Uterus (tissue), 4 donors: ENCODE measurements at places on chromosomes 12 and 14. TPM values are rescaled to one million over a fixed set of nuclear protein-coding genes. Genes with fewer than 3 reads are reported as not detected.

The RASAL1 gene
- 6.8 TPM for total RNA-seq

The KCNMB4 gene
- 3.2 TPM for total RNA-seq

The SIX4 gene
- 3.8 TPM for total RNA-seq

DNA sequence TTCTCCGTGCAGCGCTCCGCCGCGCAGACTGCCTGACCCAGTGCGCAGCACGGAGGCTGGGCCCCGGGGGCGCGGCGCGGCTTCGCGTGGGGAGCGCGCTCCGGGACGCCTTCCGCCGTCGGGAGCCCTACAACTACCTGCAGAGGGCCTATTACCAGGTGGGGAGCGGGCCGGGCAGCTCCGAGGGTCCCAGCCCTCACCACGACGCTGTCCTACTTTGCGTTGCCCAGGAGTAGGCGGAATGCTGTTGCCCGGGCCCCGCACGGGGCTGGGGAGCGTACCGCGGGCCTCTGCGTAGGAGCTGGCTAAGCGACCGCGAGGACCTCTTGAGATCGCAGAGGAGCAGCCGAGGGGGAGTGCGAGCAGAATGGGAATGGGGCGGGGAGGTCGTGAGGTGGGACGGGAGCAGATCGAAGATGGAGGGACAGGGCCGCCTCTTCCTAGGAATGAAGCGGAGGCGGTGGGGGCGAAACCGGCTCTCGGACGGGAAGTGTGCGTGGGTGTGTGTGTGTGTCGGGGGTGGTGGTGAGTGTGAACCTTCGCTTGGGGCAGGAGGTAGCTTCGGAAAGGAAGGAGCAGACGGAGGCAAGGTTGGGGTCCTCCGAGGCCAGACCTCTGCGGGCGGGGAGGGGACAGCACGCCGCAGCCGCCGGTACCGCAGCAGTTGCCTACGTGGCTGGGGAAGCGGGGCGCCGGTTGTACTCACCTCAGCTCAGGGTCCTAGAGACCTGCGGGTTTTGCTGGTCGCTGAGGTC, 751 bp downstream of the P3H3 start:
- H3K36me3 ChIP-seq, result no peaks in the 10 kb centered on the region
- peak overlapping the region; percentile 90 for H3K27ac ChIP-seq
- H3K27me3 ChIP-seq, result no peaks in the 10 kb centered on the region

DNA sequence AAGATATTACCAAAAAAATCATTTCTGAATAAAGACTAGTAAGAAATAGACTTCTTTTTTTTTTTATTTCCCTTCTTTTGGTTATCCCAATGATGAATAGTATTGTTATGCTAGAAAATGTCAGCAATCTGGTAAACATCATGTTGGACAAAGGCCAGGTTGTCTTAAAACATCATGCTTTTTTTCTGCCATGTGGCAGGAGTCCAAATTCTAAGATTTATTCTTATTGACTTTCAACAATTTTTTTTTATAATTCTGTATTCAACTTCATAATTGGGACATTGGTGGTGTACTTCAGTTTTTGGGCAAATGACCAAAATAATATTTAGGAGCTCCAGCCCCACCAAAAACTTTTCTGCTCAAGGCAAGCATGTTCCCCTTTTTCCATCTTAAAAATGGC, 10.5 kb downstream of the DCN start:
- no peak for DNase-seq
- peak overlapping the region; percentile 52 for H3K4me3 ChIP-seq
- H3K27me3 ChIP-seq, result no peaks in the 10 kb centered on the region
- H3K4me1 ChIP-seq, result no peaks in the 10 kb centered on the region
- no peaks in the 10 kb centered on the region for H3K36me3 ChIP-seq

GRCh38 chr12:16606201-16606849, 363 bp upstream of the LMO3 start:
- peak; percentile 68 for DNase-seq
- H3K36me3 ChIP-seq, result no peaks in the 10 kb centered on the region
- peak overlapping the region; percentile 51 for H3K4me3 ChIP-seq
- H3K4me1 ChIP-seq, result no peaks in the 10 kb centered on the region
- peak overlapping the region; percentile 94 for H3K27ac ChIP-seq

- H3K4me3 ChIP-seq, result no peak overlapping the region
- H3K27ac ChIP-seq, result no peak overlapping the region
- DNase-seq, result no peak
- H3K4me1 ChIP-seq, result no peaks in the 10 kb centered on the region
- no peaks in the 10 kb centered on the region for H3K27me3 ChIP-seq
These were observed 345.0 kb downstream of the GXYLT1 start for GRCh38 chr12:41799671-41800070.

DNA sequence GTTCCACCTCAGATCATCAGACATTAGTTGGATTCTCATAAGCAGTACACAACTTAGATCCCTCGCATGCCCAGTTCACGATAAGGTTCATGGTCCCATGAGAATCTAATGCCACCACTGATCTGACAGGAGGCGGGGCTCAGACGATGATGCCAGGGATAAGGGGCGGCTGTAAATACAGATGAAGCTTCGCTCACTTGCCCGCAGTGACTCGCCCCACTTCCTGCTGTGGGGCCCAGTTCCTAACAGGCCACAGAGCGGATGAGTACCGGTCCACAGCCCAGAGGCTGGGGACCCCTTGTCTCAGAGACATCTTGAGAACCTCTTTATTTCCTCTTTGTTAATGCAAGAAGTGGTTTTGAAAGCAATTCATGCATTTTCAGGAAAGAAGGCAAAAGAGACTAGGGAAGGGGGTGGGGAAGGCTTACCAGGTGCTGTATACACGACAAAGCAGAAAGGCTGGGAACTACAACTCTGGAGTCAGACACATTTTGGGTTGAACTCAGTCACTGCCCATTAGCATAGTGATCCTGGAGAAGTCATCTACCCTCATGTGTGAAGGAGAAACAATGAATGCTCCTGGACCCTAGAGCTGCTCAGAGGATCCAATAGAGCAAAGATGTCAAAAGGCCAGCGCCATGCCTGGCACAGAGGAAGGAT, 68.7 kb downstream of the EID3 start:
- no peak overlapping the region for H3K27ac ChIP-seq
- H3K4me1 ChIP-seq, result no peaks in the 10 kb centered on the region
- H3K27me3 ChIP-seq, result no peaks in the 10 kb centered on the region
- no peak for DNase-seq

- DNase-seq, result no peak
- no peaks in the 10 kb centered on the region for H3K27me3 ChIP-seq
- no peak overlapping the region for H3K27ac ChIP-seq
- no peaks in the 10 kb centered on the region for H3K36me3 ChIP-seq
- H3K4me1 ChIP-seq, result no peaks in the 10 kb centered on the region
These were observed 5.9 kb upstream of the A2ML1 start for GRCh38 chr12:8816448-8817050.

- no peak overlapping the region for H3K4me3 ChIP-seq
- no peaks in the 10 kb centered on the region for H3K4me1 ChIP-seq
- no peak overlapping the region for H3K27ac ChIP-seq
- no peaks in the 10 kb centered on the region for H3K27me3 ChIP-seq
- no peak for DNase-seq
These were observed 14.7 kb downstream of the CPSF6 start for GRCh38 chr12:69254046-69254445.

DNA sequence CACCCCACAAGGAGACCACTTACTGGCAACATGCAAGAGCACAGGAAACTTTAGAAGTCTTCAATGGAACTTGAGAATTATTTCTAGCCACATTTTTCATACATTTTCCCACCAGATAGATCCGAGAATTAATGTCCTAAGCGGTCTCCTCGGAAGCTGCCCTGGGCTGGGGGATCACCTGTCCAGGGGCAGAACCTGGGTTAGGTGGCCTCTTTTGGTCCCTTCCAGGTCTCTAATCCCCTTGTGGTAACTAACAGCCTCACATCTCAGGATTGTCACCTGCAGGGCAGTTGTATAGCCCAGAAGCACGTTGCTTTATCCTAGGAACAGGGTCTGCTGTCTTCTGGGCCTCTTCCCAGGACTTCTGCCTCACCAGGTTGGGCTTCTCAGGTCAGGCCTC, 38.7 kb upstream of the PRMT8 start:
- no peaks in the 10 kb centered on the region for H3K36me3 ChIP-seq
- no peaks in the 10 kb centered on the region for H3K27me3 ChIP-seq
- no peak overlapping the region for H3K27ac ChIP-seq
- no peak overlapping the region for H3K4me3 ChIP-seq
- no peak for DNase-seq
- H3K4me1 ChIP-seq, result no peaks in the 10 kb centered on the region

DNA sequence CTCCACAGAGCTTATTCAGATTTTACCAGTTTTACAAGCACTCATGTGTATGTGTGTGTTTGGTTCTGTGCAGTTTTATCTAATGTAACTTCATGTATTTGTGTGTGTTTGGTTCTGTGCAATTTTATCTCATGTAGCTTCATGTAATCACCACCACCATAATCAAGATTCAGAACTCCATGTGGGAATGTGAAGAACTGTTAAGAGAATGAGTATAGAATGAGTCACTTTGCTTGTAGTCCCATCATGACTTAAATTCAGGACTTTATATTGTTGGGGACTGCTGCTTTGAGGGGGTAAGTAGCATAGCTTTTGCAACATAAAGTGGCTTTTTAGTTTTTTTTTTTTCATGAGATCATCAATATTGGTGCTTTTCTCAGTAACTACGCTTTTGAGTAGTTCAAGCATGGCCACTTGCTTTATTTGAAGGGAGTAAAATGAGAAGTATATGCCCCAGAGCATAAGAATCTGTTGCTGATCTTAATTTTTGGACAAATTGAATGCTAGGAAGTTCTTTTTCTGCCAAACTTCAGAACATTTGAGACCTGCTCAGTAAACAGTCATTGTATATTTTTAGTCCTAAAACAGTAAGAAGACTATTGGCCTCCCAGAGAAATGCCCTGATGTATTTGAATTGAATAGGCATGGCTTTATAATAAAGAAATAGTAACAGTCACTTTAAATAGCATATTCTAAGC, 28.8 kb downstream of the PROX2 start:
- no peak for DNase-seq
- H3K36me3 ChIP-seq, result no peaks in the 10 kb centered on the region
- no peaks in the 10 kb centered on the region for H3K27me3 ChIP-seq
- no peaks in the 10 kb centered on the region for H3K4me1 ChIP-seq
- no peak overlapping the region for H3K27ac ChIP-seq

- DNase-seq, result no peak
- H3K4me3 ChIP-seq, result no peak overlapping the region
- H3K4me1 ChIP-seq, result no peaks in the 10 kb centered on the region
- no peak overlapping the region for H3K27ac ChIP-seq
These were observed 58.7 kb upstream of the RD3L start for GRCh38 chr14:104001003-104001402.

GRCh38 chr14:31068235-31068634, 42.1 kb upstream of the STRN3 start:
- H3K4me3 ChIP-seq, result no peak overlapping the region
- H3K27ac ChIP-seq, result no peak overlapping the region
- DNase-seq, result no peak
- H3K27me3 ChIP-seq, result no peaks in the 10 kb centered on the region
- H3K4me1 ChIP-seq, result no peaks in the 10 kb centered on the region
- no peaks in the 10 kb centered on the region for H3K36me3 ChIP-seq

DNA sequence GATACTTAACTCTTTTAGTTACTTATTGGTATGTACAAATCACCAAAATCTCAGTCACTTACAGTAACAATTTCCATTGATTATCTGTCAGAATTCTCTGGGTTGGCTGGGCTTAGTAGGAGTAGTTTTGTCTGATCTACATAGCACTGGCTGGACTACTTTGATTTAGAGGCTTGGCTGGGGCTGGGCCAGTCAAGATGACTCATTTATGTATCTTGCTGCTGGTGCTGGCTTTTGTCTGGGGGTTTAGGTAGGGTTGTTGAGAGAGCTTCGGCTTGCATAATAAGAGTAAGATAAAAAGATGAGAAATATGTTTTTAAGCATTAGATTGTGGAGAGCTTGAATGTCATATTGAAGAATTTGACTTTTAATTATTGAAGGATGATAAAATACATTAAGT, 1093.7 kb downstream of the SLC6A15 start:
- H3K36me3 ChIP-seq, result no peaks in the 10 kb centered on the region
- no peaks in the 10 kb centered on the region for H3K4me1 ChIP-seq
- H3K4me3 ChIP-seq, result no peak overlapping the region

DNA sequence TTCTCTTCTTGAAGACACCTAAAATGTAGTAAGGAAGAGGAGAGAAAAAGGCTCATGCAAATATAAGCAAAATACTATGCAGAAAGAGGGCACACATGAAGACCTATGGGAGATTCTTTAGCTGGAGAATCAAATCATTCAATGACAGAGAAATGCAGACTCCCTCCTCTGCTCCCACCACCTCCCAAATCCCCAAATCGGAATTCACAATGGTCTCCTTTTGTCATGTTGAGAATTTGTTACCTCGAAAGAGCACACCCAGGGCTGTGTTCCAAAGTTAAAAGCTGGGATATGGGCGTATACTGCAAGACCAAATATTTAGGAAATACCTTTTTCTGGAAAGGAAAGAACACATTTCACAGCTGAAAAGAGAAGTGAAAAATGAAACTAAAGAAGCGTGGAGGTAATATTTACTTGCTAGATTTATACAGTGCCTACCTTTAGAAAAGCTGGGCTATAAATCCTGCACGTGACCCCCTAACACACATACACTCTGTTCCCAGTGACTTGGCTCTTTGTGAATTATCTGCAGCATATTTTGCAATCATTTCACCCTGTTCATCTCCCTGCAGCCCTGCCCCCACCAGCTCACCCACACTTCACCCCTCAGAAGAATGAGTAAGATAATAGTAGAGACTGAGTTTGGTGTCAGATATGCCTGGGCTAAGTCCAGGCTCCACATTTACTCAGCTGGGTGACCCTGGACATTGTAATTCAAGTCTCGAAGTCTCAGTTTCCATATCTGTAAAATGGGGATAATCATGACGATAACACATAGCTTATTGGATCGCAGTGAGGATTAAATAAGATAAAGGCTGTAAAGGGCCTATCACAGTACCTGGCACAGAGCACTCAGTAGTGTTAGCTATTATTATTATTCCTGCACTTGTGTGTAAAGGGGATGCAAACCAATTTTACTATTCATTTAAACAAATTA, 2.9 kb upstream of the CACNA1C start:
- no peak overlapping the region for H3K27ac ChIP-seq
- H3K4me3 ChIP-seq, result no peak overlapping the region
- H3K36me3 ChIP-seq, result no peaks in the 10 kb centered on the region

GRCh38 chr12:112967858-112968257, 10.5 kb upstream of the OAS2 start:
- H3K27ac ChIP-seq, result no peak overlapping the region
- DNase-seq, result no peak
- H3K36me3 ChIP-seq, result no peaks in the 10 kb centered on the region
- H3K4me1 ChIP-seq, result no peaks in the 10 kb centered on the region

- H3K27ac ChIP-seq, result no peak overlapping the region
- H3K4me1 ChIP-seq, result no peaks in the 10 kb centered on the region
- DNase-seq, result no peak
- no peaks in the 10 kb centered on the region for H3K36me3 ChIP-seq
These were observed 88.1 kb downstream of the PPP2R5E start for GRCh38 chr14:63454863-63455622.
